Stimulated activated CD4-positive, alpha-beta T cell treated with anti-CD3 and anti-CD28 coated beads, Interleukin-15, amount 100 ng/mL, for 24 hours (primary cell): ENCODE measurements at places on chromosomes 16 and 17.

GRCh38 chr16:75318737-75319136 lies 67.3 kb upstream of the BCAR1 start:
- DNase-seq: no peak

GRCh38 chr17:37465069-37465616 lies 24.5 kb upstream of the DUSP14 start:
- no peak for DNase-seq

- peak; percentile 81 for DNase-seq
These were observed at the start of gene TNFRSF12A for GRCh38 chr16:3020247-3020603. TSS of gene TNFRSF12A (plus strand) at chr16:3020368. CDS start at chr16:3020398, 30 bp downstream.

DNA sequence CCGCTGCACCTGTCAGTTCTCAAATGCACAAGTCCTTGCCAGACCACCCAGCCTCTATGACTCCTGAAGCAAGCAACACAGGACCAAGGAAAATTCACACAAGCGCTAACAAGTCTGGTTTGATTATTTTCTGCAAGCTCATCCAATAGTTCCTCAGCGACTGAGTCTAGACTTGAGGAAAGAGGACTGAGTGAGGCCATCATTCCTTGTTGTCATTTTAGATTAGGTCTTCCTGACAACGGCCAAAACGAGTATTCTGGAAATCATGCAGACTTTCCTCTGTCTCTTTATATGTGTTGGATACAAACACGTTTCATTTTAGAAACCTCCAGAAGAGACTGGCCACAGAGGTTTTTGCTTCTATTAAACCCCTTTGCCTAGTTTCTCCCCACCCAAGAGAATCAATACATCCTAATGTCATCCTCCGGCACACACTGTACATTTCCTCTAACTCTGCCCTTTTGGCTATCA lies 561 bp downstream of the CCDC47 start:
- DNase-seq: no peak

DNA sequence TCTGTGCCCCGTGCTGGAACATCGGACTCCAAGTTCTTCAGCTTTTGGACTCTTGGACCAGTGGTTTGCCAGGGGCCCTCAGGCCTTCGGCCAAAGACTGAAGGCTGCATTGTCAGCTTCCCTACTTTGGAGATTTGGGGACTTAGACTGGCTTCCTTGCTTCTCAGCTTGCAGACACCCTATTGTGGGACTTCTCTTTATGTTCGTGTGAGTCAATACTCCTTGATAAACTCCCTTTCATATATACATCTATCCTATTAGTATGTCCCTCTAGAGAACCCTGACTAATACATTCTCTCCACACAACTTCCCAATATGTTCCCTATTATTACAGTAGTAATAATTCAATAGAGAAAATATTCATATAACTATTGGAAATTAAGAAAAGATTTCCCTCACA lies 9.2 kb upstream of the ASGR2 start:
- DNase-seq: no peak

GRCh38 chr17:3788200-3788599 lies 12.8 kb downstream of the ITGAE start:
- DNase-seq: no peak

DNA sequence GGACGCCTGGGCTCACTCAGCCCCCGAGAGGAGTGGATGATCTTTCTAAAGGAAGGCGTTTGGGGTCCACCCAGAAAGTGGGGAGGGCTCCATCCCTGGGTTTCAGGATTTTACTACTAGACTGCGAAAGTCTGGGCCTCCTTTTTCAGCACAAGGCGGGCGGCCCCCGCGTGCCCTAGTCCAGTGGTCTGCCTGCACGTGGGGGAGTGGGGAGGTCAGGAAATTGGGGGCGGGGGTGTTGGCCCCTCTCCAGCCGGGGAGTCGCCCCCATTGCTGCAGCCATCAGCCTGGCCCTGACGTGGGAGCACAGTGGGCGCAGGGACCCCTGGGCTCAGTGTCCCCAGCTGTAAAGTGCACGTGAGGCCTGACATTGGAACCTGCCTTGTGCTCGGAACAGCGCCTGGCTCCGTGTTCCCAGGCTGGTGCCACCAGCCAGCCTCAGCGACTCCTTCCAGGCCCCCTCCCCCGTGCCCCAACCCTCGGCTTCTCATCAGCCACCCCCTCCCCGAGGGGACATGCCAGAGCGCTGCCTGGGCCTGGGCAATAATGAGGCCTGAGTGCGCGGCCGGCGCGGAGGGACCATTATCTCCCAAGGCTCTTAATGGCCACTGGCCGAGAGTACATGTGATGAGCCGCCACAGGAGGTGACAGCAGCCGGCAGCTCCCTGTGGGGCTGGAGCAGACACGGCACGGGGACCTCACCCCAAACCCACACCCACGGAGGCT lies 2.4 kb upstream of the C1QTNF8 start:
- no peak for DNase-seq

GRCh38 chr17:64426596-64426995 lies 22.3 kb upstream of the MILR1 start:
- DNase-seq: no peak

GRCh38 chr16:71880176-71880575 lies 3.8 kb downstream of the ZNF821 start:
- no peak for DNase-seq

DNA sequence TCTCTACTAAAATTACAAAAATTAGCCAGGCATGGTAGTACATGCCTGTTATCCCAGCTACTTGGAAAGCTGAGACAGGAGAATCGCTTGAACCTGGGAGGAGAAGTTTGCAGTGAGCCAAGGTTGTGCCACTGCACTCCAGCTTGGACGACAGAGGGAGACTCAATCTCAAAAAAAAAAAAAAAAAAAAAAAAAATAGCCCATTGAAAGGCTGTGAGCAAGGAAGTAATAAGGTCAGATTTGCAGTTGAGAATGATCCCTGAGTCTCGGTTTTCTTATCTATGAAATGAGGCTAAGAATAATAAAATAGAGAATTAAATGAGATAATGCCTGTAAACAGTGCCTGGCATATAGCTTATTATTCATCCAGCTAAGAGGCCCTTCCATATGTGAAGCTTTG lies 1.3 kb upstream of the PDK2 start:
- no peak for DNase-seq

GRCh38 chr17:79022507-79022991 lies 1.4 kb upstream of the C1QTNF1 start:
- DNase-seq: no peak

DNA sequence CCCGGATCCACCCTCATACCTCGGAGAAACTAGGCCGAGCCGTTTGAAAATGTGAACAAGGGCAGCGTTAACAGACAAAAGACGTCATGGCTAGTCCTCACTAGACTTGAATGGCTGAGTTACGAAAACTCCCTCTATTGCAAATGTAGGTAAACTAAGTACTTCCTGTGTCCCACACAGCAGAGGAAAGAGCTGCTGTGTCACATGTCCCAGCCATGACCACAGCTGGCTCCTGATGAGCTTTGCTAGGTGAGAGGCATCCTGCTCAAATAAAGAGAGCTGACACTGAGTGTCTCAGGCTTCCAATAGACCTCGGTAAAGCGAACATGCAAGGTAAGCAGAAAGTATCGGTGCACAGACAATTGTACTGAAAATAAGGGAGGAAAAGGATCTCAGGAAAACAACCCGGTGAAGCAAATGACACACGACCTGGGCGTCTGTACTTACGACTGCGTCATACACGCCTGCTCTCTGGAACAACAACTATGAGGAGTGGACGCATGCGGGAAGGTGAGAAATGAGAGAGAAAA lies 26.0 kb downstream of the TMEM204 start:
- DNase-seq: no peak

DNA sequence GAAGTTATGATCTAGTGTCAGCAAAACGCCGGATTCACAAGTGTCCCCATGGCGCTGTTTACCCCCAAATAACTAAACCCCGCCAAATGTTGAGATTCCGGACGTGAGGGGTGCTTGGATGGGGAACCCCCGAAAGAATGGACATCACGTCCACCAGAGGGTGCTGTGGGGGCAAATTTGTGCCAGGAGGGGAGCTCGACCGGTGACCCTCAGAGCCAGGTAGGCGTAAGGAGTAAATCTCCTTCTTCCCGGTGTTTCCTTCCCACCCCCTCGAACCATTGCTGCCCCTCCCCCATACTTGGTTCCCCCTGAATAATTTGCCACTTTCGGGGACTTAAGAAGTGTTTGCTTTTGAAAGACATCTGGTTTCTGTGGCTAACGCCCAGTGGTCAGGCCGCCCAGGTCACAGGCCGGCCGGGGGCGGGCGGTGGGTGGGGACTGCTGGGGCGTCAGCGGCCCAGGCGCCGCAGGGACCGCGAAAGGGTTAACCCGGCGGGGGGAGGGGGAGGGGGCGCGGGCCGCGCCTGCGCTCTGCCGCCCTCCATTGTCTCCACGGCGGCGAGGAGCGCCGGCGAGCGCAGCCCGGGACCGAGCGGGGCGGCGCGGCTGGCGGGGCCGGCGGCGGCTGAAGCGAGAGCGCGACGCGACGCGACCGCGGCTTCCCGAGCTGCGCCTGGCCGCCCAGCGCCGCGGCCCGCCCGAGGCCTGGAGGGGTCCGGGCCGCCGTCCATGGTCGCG lies at the start of gene ZNRF1:
Gene ZNRF1, plus strand, starts transcription at position 544 of the 738 bp plus-strand sequence. CDS start 648 bp downstream, outside the sequence.
- peak; percentile 88 for DNase-seq

DNA sequence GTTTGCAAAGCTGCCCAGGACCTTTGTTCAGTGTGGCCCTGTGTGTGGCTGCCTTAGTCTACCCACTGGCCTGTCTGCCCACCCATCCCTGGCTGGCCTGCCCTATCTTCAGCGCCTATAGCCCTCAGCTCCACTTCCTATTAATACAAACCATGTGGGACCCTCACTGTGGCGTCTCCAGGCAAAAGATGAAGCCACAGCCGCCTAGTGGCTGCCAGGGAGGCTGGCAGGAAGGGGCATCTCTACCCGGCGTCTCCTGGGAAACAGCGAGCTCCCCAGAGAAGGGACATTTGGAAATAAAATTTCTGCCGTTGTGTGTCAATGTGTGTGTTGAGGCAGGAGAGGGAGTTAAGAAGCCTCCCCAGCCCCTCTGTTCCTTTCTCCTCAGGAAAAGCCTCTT lies 31.5 kb downstream of the NEUROD2 start:
- no peak for DNase-seq

DNA sequence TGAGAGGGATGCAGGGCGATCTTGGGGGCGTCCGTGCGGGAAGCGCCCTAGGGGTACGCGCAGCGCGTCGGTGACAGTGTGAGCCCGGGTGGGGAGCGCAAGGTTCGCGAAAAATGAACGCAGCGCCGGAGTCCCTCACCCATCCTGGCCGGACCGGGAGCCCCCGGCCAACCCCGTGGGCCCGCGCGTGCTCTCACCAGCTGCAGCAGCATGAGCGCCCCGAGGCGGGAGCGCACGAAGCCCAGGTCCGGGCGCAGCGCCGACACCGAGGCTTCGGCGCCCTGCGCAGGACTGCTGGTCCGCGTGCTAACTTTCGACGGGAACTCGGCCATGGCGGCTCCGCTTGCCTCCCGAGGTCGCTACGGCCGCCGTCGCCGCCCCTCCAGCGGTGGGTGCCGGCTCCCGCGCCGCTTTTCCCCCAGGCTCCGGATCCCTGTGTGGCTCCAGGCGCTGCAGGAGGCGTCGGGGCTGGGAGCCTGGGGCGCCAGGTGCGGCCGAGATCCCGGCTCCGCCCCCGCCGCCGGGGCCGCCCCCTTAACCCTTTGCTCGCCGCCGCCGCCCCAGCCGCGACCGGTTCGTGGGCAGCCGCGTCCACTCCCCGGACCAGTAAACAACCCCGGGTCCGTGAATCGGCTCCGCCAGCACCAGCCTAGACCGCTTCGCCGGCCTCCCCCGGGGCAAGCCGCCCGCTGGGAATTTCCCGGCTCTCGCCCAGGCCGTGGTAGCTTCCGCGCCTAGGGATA lies at the start of gene PLLP:
Gene PLLP, minus strand, starts transcription at position 464 of the 743 bp plus-strand sequence. Its CDS starts 132 bp downstream, at position 332.
- peak; percentile 50 for DNase-seq

GRCh38 chr16:610513-611381 lies 20.0 kb upstream of the WFIKKN1 start:
- peak; percentile 77 for DNase-seq

GRCh38 chr17:35146214-35146833 lies 1.3 kb upstream of the UNC45B start:
- no peak for DNase-seq

GRCh38 chr17:80187515-80187941 lies 17.7 kb downstream of the CARD14 start:
- DNase-seq: no peak

DNA sequence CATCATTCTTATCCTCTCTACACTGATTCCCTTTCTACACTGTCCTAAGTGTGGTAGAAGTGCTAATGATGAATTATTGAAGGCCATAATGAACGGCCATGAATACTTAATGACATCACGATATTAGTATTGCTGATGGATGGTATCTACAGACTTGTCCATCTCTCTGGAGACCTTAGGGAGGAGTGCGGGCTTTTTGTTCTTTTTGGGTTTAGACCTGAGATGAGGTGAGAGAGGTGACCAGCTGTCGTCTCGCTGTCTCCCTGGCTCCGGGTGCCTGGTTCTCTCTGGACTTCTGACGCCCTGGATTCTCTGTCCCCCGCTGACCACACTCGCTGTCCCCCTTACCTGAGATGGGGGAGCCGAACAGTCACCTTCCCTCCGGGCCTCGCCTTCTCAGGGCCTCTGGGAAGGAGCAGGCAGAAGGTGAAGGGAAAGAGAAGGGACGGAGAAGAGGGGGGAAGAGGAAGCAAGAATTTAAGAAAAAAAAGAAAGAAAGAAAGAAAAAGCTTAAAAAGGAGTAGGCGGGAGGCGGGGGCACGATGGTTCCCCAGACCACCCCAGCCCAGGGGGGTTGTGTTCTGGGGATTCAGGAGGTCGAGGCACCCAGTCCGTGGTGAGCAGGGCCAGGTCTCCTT lies 17.1 kb downstream of the SGCA start:
- no peak for DNase-seq

GRCh38 chr17:19703828-19704613 lies 12.4 kb downstream of the SLC47A2 start:
- DNase-seq: no peak

DNA sequence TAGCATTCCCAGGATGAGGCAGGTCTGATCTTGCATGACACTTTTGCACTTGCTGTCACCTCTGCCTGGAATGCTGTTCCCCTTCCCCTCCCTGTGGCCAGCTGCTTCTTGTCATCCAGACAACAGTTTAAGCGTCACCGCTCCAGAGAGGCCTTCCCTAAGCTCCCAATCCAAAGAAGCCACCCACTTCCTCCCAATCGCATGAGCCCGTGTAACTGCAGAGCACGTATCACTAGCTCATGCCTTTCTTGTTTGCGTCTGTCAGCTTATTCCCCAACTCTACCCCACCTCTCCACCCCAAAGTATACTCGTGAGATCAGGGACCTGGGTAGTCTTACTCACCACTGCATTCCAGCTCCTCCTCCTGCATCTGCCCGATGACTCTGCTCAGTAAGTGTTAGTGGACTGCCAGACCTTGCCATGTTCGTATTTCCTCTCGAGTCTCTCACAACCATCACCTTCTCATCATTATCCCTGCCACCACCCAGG lies 92.8 kb downstream of the GAS7 start:
- DNase-seq: no peak

- no peak for DNase-seq
These were observed 13.2 kb downstream of the CA7 start for GRCh38 chr16:66857437-66857836.
